HepG2 (cell line): ENCODE measurements at places on chromosomes 5 and 9. TPM values are rescaled to one million over a fixed set of nuclear protein-coding genes. Genes with fewer than 3 reads are reported as not detected.

Gene CARD6
- polyA plus RNA-seq: 0.33 and 0.39 TPM in 2 replicates

Gene SLC26A2
- 1.9 and 2.2 TPM in 2 replicates for polyA plus RNA-seq

Gene KCTD16
- polyA plus RNA-seq: 0.07 and 0.09 TPM in 2 replicates

Gene SEC61B
- 181 and 191 TPM in 2 replicates for polyA plus RNA-seq

Gene GABRA6
- polyA plus RNA-seq: not detected in 2 replicates

Gene PCDHGC5
- polyA plus RNA-seq: 0.03 TPM in 1 of 2 replicates, not detected in the other

Gene NPR3
- polyA plus RNA-seq: 0.01 TPM in 2 replicates

Gene CATSPER3
- 0.33 and 0.37 TPM in 2 replicates for polyA plus RNA-seq

Gene KIAA0825
- polyA plus RNA-seq: 0.05 and 0.13 TPM in 2 replicates

Gene SEMA6A
- polyA plus RNA-seq: 4.6 and 6.5 TPM in 2 replicates

Gene PCDHA13
- 0.03 TPM in 1 of 2 replicates, not detected in the other for polyA plus RNA-seq

Gene TLR4
- polyA plus RNA-seq: 0.07 TPM in 2 replicates

Gene ZNF300
- 2.5 and 2.7 TPM in 2 replicates for polyA plus RNA-seq

Gene PCDHA3
- not detected in 2 replicates for polyA plus RNA-seq

Gene IL17B
- 2.6 and 5.0 TPM in 2 replicates for polyA plus RNA-seq

Gene HMMR
- 4.6 and 8.5 TPM in 2 replicates for polyA plus RNA-seq

Gene GRXCR2
- not detected in 2 replicates for polyA plus RNA-seq

Gene ZDHHC11B
- polyA plus RNA-seq: 0.07 and 0.12 TPM in 2 replicates

Gene QRFP
- not detected in 2 replicates for polyA plus RNA-seq

Gene FBLL1
- 0.17 and 0.34 TPM in 2 replicates for polyA plus RNA-seq

Gene C5orf52
- not detected in 2 replicates for polyA plus RNA-seq

Gene SWI5
- polyA plus RNA-seq: 41.0 and 48.7 TPM in 2 replicates

Gene HMCN2
- 0.09 TPM in 1 of 2 replicates, not detected in the other for polyA plus RNA-seq

Gene COL15A1
- polyA plus RNA-seq: not detected in 2 replicates

Gene NUTM2G
- not detected in 2 replicates for polyA plus RNA-seq

Gene MEGF10
- polyA plus RNA-seq: not detected in 2 replicates

Gene RANBP17
- polyA plus RNA-seq: not detected in 2 replicates

Gene UGT3A1
- not detected in 2 replicates for polyA plus RNA-seq

Gene PCDHB2
- 7.5 and 8.1 TPM in 2 replicates for polyA plus RNA-seq

Gene ANKHD1
- polyA plus RNA-seq: 68.5 and 82.0 TPM in 2 replicates

Gene TEK
- polyA plus RNA-seq: not detected in 2 replicates

Gene FBN2
- under 0.01 TPM in 1 of 2 replicates, not detected in the other for polyA plus RNA-seq

Gene MZB1
- polyA plus RNA-seq: 0.35 and 0.40 TPM in 2 replicates

Gene BTNL3
- not detected in 2 replicates for polyA plus RNA-seq

Gene SAXO1
- polyA plus RNA-seq: not detected in 2 replicates

Gene FAM169A
- 18.8 and 21.1 TPM in 2 replicates for polyA plus RNA-seq

Gene ARHGEF28
- 15.0 and 17.4 TPM in 2 replicates for polyA plus RNA-seq

Gene CLIC3
- 1.5 and 1.6 TPM in 2 replicates for polyA plus RNA-seq

Gene MOB3B
- 0.03 TPM in 2 replicates for polyA plus RNA-seq

Gene FST
- 136 and 141 TPM in 2 replicates for polyA plus RNA-seq

Gene SHROOM1
- 25.7 and 34.5 TPM in 2 replicates for polyA plus RNA-seq

Gene TAF1L
- polyA plus RNA-seq: not detected in 2 replicates

Gene EMB
- 0.01 TPM in 2 replicates for polyA plus RNA-seq

Gene SURF2
- polyA plus RNA-seq: 6.1 and 6.3 TPM in 2 replicates

Gene SPINK6
- not detected in 2 replicates for polyA plus RNA-seq

Gene MYMK
- not detected in 2 replicates for polyA plus RNA-seq

Gene LHFPL2
- polyA plus RNA-seq: 6.0 and 6.3 TPM in 2 replicates

Gene RFESD
- 1.1 TPM in 2 replicates for polyA plus RNA-seq

Gene ARID3C
- polyA plus RNA-seq: not detected in 2 replicates

Gene TSSK1B
- not detected in 2 replicates for polyA plus RNA-seq

Gene KIF4B
- not detected in 2 replicates for polyA plus RNA-seq

Gene FOXD4L6
- polyA plus RNA-seq: 0.13 TPM in 1 of 2 replicates, not detected in the other

Gene SLC1A3
- 0.09 TPM in 1 of 2 replicates, not detected in the other for polyA plus RNA-seq

Gene HEMGN
- polyA plus RNA-seq: not detected in 2 replicates

Gene OR1Q1
- polyA plus RNA-seq: 0.07 and 0.12 TPM in 2 replicates

Gene BTNL9
- not detected in 2 replicates for polyA plus RNA-seq

Gene SH3GL2
- 0.03 TPM in 1 of 2 replicates, not detected in the other for polyA plus RNA-seq

Gene SOHLH1
- polyA plus RNA-seq: 0.15 and 0.21 TPM in 2 replicates

Gene SH3TC2
- 0.27 and 0.34 TPM in 2 replicates for polyA plus RNA-seq
